ENCODE measurements at places on chromosomes 3 and 15.

- no peak for DNase-seq
Measured at GRCh38 chr3:112116748-112117186, 16.3 kb downstream of the GCSAM start.

DNA sequence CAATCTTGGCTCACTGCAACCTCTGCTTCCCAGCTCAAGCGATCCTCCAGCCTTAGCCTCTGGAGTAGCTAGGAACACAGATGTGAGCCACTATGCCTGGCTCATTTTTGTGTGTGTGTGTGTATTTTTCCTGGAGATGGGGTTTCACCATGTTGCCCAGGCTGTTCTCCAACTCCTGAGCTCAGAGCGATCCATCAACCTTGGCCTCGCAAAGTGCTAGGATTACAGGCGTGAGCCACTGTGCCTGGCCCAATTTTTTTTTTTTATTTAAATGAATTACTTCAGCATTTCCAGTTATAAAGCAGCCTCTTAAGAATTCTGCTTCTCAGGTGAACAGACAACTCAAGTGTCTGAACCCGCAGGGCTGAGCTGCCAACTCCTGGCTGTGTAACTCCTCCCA, 20.1 kb upstream of the ST3GAL6 start:
- no peak for DNase-seq

DNA sequence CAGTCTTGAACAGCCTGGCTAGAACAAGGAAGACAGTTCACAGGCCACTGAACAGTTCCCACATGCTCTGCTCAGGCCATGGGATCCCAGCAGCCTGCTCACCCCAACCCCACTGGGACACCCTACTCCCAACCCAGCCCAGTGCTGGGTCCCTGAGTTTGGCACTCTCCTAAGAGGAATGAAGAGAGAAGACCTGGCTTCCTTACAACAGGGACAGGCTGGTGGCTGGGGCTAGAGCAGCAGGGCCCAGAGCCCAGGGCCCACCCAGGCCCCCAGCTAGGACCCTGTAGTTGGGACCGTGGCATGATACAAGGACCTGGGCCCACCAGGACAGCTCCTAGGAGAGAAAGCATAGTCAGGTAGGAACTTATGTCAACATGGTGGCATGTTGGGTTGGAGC, 43.4 kb downstream of the SEMA3G start:
- no peak for DNase-seq

- peak; percentile 34 for DNase-seq
Measured at GRCh38 chr3:112128843-112129727, 4.0 kb downstream of the GCSAM start.

DNA sequence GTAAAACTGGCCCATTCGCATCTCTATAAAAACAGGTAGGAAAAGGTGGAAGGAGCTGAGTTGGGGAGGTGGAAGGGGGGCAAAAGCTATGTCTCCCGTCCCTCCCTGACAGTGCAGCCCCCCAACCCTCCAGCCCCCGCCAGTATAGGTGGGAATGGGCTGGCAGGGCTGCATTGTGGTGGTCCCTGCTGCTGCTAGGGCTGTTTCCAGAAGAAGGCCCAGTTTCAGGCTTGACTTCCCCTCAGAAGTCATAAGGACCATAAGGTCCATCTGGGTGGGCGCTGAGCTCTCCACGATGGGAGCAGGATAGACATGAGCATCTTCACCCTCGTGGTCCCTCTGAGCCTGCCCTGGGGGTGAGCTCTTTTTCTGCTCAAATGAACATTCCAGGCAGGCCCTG, 44.2 kb downstream of the APBA2 start:
- no peak for DNase-seq

GRCh38 chr3:122938783-122939425, 88.7 kb downstream of the SEMA5B start:
- DNase-seq = peak; percentile 93

GRCh38 chr15:74141591-74141990, 11.2 kb downstream of the ISLR2 start:
- DNase-seq = no peak

DNA sequence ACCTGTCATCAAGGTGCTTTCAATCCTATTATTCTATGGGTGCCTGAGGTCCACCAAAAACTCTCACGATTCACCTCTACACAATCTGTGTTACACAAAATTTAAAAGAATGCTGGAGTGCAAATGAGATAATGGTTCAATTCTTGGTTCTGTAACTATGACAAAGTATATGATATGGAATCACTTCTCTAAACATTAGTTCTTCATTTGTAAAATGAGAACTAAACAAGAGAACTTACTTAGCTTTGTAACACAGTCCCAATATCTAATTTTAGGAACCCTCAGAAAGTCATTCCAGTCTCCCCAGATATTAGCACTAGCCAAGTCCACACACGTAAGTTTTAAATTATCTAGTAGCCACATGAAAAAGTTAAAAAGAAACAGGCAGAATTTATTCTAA, 111.5 kb downstream of the TBL1XR1 start:
- peak; percentile 20 for DNase-seq

GRCh38 chr3:184031187-184031792, at the start of gene HTR3D:
Gene HTR3D (plus strand): TSS chr3:184031742. CDS start chr3:184031742, 0 bp downstream.
- DNase-seq = peak; percentile 12

GRCh38 chr3:100122321-100122720, 8.0 kb upstream of the FILIP1L start:
- no peak for DNase-seq

DNA sequence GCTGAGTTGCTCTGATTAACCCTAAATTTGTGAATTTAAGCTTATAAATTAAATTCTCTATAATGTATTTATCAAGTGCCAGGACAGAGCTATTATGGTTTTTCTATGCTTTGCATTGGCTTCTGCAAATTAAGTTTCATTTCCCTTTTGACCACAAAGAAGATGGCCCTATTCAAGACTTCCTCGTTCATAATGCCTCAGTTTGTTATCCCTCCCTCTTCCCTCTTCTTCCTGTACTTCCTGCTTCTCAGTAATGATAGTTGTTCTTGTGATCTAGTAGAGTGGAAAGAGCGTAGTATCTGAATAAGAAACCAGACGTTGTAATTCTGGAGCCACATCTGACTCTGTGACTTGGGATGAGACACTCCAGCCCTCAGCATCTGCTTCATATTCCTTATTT, 118.7 kb downstream of the CACNA1D start:
- peak; percentile 82 for DNase-seq

GRCh38 chr3:65945480-65945879, 93.2 kb downstream of the MAGI1 start:
- DNase-seq = no peak

DNA sequence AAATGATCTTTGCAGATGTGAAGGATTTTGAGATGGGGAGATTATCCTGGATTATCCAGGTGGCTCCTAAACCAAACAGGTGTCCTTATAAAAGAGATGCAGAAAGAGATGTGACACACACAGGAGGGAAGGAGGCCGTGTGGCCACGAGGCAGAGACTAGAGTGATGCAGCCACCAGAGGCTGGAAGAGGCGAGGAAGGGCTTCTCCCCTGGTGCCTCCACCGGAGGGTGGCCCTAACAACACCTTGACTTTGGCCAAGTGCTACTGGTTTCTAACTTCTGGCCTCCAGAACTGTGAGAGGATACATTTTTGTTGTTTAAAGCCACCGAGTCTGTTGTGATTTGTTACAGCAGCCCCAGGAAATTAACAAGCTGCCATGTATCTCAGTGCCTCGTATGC, 127.1 kb downstream of the ASB7 start:
- no peak for DNase-seq

- no peak for DNase-seq
Measured at GRCh38 chr3:24837601-24838000, 343.0 kb upstream of the THRB start.

- no peak for DNase-seq
Measured at GRCh38 chr3:13391308-13391707, 28.8 kb downstream of the NUP210 start.

GRCh38 chr3:182972387-182972786, 8.0 kb downstream of the DCUN1D1 start:
- DNase-seq = no peak

DNA sequence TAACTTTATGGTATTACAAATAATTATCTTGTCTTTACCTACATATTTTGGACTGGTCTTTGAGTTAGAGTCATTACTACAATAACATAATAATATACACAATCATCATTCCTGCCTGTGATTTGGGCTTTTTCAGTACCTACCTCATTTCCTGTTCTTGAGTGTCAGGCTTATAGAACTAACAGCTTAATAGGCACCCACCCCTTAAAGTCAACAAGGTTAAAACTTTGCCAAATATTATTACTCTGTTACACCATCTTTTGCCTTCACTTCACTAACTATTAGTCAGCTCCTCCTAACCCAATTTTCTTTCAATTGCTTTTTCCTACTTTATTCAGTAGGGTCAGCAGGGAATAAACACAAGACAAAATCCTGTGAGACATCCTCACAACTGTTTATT, 488.7 kb upstream of the AGTR1 start:
- DNase-seq = no peak

GRCh38 chr3:52181543-52181942, 16.4 kb upstream of the ALAS1 start:
- no peak for DNase-seq

DNA sequence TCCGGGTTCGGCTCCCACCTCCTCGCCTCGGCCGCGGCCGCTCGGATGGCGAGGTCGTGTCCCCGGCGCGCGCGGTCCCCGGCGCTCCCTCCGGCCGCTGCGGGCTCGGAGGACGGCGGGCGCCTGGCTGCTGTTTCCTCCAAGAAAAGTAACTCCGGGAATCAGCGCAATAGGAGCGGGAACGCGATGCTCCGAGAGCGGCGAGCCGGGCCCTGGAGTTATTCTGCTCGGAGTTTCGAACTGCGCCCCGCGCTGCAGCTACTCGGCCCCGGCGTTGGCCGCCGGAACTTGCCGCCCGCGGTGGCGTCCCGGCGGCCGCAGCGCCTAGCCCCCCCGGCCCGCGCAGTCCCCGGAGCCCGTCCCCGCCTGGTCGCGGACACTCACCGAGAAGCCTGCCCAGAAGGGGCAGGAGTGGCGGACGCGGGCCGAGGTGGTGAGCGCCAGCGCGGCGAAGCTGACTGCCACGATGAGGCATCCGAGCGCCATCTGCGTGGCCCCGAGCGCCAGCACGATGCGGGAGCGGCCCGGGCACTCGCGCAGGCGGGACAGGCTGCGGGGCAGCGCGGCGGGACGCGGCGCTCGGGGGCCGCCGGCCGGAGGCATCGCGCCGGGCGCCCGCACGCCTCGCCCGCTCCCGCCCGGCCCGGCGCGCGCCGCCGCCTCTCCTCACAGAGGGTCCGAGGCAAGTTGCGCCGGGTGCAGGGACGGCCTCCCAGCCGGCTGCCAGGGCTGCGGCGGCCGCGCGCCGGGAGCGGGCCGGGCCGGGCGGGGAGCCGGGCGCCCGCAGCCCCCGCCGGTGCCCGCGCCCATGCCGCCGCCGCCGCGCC, 251.9 kb downstream of the TJP1 start:
- DNase-seq = no peak

- DNase-seq = peak; percentile 19
Measured at GRCh38 chr3:112247900-112248299, 46.1 kb downstream of the SLC9C1 start.

DNA sequence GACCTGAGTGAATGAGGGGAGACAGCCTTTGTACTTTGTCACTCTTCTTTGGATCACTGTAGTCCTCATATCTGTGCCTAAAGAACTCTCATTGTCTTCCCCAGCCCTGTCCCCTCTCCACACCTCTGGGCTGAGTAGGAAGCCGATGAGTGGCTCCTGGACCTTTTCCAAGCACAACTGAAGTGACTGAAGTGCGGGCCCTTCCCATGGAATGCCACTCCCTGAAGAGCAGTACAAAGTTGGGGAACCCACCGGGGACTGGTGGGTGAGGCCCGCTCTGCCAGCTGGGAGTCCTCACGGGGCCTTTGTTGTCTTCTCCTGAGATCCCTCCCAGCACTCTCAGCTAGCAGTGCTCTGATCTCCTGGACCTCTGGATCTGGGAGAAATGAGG, 90.1 kb downstream of the AAGAB start:
- DNase-seq = no peak

DNA sequence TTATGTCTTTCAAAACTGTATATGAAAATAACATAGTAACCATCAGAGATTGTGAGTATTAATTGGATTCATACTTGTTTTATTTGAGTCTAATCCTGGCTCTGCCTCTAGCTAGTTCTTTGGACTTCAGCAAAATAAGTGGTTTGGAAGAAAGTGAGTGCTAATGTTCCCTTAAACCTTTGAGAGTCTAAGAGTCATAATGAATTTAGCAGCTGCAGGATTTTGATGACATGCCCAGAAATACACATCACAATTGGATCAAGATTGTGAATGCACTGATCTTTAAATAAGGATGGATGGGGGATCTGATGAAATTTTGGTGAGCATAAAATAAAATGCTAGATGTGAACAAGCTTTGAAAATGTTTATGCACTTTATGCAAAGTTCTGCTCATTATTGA, 79.9 kb upstream of the FAM98B start:
- DNase-seq = no peak

GRCh38 chr3:103136621-103137020, 701.8 kb downstream of the ZPLD1 start:
- DNase-seq = no peak

- peak; percentile 38 for DNase-seq
Measured at GRCh38 chr3:126918355-126918821, 64.5 kb upstream of the PLXNA1 start.

DNA sequence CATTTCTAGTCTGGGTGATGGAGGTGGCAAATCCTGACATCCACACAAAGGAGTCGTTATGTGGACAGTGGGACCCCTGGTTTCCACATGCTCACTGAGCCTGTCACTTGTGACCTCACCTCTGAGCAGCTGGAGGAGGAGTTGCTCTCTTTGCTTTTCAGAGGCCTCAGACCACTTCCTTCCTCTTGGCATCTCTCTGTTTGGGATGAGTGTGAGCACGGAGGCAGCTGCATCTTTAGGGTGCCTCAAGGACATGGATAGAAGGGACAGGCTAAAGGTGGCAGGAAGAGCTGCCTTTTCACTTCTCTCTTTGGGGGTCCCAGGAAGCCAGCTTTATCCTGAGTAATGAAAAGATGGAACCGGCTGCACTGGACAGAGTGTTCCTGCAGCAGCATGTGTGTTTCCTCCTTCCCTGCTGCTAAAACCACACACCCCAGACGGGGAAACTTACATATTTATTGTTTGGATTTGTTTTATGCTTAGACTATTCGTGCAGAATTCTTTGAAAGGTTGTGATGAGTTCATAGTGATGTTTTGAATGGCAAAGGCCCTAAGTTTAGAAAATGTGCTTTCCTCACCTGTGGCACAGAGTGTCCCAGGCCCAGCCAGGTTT, 31.8 kb downstream of the GPR171 start:
- DNase-seq = peak; percentile 62

- DNase-seq = no peak
Measured at GRCh38 chr15:74192751-74193150, 9.8 kb downstream of the STRA6 start.

- DNase-seq = no peak
Measured at GRCh38 chr3:178088963-178089362, 447.3 kb upstream of the KCNMB2 start.

GRCh38 chr3:38853011-38853410, 37.0 kb upstream of the SCN10A start:
- DNase-seq = no peak

DNA sequence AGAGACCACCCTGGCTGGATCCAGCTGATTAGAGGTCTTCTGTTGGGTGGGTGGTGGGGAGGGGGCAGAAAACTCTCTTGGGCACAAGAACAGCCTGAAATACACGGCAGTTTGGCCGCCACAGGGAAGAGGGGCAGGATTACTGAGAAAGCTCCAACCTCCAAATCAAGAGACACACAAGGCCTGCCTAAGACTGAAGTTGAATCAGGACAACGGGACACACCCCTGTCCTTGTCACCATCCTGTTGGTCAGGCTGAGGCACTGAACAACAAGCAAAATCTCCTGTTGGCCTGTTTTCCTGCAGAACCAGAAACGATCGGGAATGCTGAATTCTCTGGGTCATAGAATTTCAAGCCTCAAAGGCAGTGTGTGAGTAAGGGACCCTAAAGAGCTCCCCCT, 247.8 kb downstream of the FAM43A start:
- DNase-seq = no peak

GRCh38 chr3:4977001-4977852, 2.0 kb upstream of the BHLHE40 start:
- peak; percentile 98 for DNase-seq
